SHP77 (cell line): ENCODE measurements at places on chromosomes 16 and 17.

DNA sequence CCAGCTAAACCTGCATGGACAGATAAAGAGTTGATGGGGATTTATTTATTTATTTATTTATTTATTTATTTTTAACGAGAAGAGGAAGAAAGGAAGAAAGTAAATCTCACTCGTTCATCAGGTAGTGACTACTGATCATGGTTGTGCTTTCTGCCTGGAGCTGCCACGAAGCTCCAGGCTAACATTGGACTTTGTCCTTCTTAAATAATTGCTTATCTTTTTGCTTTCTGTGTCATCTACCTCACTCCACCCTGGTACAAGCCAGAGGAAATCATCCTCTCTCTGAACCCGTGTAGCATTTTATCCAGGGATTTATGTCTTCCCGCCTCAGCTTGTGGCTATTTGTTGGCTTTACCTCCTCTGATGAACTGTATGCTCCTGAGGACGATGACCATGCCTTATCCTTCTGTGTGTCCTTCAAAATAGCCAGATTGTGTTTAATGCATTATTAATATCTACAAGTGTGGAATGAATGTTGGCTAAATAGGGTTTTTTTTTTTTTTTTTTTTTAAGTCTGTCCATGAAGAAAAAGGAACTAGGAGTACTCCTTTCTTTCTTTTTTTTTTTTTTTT lies 8.0 kb upstream of the SLC12A3 start:
- no peak for DNase-seq

- DNase-seq = no peak
Measured at GRCh38 chr17:76384987-76385891, 830 bp downstream of the SPHK1 start.

- DNase-seq = no peak
Measured at GRCh38 chr17:57600074-57600473, 145.0 kb downstream of the CCDC182 start.

GRCh38 chr16:74226338-74226954 lies 70.2 kb upstream of the PSMD7 start:
- DNase-seq = no peak

GRCh38 chr16:86566601-86566965 lies at the start of gene FOXC2:
Gene FOXC2 (plus strand): TSS chr16:86566829. CDS start chr16:86567336, 507 bp downstream.
- no peak for DNase-seq

DNA sequence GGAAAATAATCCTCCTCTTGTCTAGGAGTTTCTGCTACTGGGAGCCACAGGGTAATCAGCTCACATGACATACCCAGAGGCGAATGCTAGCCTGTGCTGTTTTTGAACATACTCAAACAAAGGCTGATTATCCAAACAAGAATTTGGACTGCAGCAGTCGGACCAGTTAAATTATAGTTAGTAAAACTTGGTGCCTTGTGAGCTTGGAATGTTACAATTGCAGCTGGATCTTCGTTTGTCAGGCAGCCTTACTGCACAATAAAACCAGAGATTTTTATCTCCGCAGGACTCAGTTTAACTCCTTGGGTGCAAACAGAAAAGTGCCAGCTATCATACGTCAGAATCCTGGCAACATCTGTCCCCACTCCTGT lies 163.8 kb upstream of the TBX2 start:
- no peak for DNase-seq

- DNase-seq = no peak
Measured at GRCh38 chr16:86030116-86030515, 131.2 kb downstream of the IRF8 start.

DNA sequence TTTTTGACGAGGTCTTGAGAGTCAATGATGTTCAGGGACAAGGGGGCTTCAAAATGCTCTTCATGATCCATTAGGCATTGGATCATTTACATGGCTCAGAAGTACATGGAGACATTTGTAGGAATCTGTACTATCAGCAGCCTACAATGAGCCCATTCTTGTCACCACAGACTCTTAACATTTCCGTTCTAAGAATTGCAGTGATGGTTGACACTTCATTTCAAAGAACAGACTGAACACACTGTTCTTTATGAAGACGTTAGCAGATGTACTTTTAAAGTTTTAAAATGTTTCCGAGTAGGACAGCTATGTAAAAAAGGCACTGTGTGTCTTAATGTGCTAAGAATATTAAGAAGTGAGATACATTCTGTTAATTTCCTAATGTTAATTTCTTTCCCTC lies 97.3 kb upstream of the GOT2 start:
- DNase-seq = no peak
